8988T (cell line): ENCODE measurements at places on chromosomes 6 and 20.

GRCh38 chr6:127716465-127716864 lies 139.5 kb downstream of the C6orf58 start:
- DNase-seq: no peak

GRCh38 chr6:149922642-149923326 lies at the start of gene RAET1G:
TSS of gene RAET1G (minus strand) at chr6:149923121. CDS start at chr6:149923010, 111 bp downstream.
- peak; percentile 85 for DNase-seq

- peak; percentile 82 for DNase-seq
These were observed 67.3 kb downstream of the MDGA1 start for GRCh38 chr6:37630281-37630799.

- no peak for DNase-seq
These were observed 120.4 kb downstream of the BCAS1 start for GRCh38 chr20:53950031-53950430.

DNA sequence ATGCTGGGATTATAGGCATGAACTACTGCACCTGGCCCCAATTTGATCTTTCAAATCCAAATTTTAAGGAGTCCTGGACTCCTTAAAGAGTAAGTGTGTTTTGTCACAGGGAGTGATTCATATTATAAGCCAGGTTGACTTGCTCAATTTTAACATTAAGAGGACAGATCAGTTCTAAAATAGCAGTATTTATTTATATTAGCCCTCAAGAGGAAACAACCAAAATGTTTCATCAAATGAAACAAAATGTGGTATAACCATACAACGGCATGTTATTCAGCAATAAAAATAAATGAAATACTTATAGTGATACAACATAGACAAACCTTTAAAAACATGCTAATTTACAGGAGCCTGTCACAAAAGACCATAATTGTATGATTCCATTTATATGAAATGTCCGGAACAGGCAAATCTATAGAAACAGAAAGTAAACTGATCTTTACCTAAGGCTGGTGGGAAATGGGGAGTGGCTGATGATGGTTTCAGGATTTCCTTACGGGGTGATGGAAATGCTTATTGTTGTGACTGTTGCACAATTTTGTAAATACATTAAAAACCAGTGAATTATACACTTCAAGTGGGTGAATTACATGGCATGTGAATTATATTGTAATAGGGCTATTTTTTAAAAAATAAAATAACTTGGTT lies 637.4 kb downstream of the MMUT start:
- no peak for DNase-seq

GRCh38 chr20:11218173-11218680 lies 544.4 kb upstream of the JAG1 start:
- DNase-seq: no peak

DNA sequence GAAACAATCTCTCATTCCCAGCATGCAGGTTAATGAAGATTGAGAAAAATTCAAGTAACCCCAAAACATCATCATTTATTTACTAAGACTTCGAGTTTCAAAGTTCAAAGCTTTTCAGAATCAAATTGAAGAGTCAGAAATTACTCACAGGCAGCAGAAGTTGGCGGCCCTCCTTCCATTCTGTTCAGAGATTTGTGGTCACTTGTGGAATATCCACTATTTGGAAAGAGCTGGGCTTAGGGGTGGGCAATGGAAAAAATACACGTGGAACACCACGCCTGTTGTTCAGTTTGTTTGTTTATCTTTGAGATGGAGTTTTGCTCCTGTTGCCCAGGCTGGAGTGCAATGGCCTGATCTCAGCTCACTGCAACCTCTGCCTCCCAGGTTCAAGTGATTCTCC lies 108.6 kb upstream of the NAA20 start:
- DNase-seq: no peak

DNA sequence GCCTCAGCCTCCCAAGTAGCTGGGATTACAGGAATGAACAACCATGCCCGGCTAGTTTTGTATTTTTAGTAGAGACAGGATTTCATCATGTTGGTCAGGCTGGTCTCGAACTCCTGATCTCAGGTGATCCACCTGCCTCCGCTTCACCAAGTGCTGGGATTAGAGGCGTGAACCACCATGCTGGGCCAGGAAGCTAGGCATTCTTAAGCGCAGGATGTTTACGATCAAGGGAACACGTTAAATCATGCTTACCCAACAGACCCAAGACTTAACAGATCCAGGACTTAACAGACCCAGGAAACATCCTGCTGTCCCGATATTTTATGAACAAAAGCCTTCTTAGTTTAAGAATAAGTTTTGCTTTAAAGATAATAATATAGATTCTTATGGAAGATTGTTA lies 9.1 kb downstream of the PTGIS start:
- no peak for DNase-seq

DNA sequence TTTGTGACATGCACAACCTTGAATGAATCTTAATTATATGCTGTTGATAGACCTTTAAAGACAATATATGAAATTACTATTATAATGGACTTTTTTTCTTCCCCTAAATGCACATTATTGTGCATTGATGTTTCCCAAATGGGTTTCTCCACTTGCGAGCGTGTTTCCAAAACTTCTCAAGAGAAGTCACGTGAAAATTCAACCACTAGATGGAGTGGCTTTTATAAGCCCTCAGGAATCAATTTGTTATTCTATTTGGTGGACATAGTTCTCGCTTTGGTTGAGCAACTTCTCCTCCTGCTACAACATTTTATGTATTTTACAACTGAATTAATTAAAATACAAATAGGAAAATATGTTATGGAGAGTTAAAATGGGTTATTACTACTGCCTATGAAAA lies 9.0 kb downstream of the CNR1 start:
- no peak for DNase-seq

- DNase-seq: no peak
These were observed 123.2 kb downstream of the TINAG start for GRCh38 chr6:54431466-54431865.

DNA sequence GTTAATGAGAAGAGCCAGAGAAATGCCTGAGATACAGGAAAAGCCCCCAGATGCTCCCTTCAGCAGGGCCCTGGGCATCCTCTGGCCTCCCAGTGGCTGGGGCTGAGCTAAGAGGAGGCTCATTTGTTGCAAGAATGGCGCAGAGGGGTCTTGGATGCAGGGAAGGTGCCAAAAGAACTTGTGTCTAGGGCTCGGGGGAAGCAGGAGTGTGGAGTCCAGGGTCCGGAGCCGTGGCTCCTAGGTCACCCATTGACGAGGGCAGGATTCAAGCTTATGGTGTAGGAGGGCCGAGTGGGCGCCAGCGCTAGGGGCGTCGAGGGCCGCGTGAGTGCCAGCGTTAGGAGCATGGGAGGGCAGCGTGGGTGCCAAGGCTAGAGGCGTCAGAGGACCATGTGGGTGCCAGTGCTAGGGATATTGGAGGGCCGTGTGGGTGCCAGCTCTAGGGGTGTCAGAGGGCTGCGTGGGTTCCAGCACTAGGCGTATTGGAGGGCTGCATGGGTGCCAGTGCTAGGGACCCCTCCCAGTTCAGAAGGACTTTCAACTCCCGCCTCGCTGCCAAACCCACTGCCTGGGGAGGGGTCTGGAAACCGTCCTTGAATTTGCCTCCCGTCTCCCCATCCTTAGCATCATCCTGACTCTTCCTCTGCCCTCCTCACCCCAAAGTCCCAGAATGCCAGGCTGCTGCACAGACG lies 250.5 kb upstream of the AFDN start:
- no peak for DNase-seq

DNA sequence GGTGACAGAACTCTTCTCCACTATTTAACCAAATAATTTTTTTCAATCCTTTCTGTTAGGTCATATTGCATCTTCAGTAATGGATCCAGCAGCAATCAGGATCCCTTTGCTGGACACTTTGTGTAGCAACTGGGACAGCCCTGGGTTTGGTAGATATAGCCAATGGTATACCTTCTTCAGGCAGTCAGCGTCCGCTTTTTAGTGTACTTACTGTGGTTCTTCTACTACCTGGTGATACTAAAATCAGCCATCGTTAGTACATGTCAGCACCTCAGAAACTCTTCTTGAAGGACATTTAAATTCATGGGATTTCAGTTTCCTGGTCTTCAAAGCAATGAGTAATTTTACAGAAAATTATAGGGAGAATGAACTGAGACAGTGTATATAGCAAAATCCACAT lies 93.5 kb downstream of the ADGRG6 start:
- DNase-seq: no peak

- DNase-seq: no peak
These were observed 705.5 kb upstream of the MAN1A1 start for GRCh38 chr6:120055071-120055470.

DNA sequence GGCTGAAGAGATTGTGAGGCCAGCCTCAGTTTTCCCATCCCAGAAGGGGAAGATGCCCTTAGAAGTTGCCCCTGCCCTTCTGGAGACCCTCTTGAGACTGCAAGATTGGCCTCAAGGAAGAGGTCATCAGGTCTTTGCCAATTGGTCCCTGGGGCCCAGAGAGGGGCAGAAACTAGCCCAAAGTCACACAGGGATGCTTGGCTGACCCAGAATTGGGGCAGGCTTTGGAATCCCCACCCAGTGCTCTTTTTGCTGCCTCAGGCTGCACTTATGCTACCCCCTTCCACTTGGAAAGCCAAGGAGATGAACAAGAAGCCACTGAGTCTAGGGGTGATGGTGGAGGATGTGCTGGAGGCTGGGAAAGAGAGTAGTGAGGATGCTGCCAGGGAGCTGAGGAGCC lies 24.9 kb upstream of the FKBP1A start:
- no peak for DNase-seq

DNA sequence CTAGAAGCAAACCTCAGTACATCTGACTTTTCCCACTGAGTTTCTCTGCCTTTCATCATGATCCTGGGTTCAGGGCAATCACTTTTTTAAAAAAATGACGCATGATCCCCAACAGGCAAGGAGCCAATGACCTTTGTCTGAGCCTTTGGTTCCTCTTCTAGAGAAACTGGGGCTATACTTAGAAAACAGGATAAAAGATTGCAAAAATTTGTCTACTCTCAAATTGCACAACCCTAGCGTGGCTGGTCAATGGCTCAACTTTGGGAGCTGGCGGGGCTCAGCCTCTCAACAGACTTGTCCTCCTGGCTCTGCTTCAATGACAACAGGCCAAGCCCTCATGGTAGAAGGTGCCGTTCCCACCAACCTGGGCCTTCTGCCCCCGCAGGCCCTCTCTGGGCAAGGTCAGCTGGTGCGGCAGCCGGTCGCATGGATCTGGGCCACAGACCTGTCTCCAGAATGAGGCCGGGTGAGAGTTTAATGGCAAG lies 48.7 kb downstream of the PDYN start:
- no peak for DNase-seq

GRCh38 chr6:126312013-126312665 lies 27.8 kb upstream of the CENPW start:
- peak; percentile 7 for DNase-seq

DNA sequence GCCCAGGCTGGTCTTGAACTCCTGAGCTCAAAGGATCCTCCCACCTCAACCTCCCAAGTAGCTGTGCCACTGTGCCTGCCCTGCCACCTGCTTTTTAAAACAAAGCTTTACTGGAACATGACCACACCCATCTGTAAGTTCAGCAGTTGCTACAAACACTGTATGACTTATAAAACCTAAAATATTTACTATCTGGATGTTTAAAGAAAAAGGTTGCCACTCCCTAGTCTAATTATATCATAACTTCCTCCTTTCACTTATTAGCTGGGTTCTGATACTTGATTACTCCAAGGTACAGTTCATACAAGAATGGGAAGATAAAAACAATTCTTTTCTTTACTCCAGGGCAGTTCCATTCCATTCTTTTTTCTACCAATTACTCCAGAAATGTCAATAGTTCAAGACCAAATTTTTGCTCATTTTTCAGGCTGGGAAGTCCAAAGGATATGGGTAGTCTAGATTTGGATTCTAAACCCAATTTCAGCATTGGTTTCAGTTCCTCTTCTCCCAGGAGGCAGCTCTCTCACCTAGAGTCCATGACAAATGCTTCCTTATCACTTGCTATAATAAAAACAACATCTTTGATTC lies 63.1 kb downstream of the SEC63 start:
- no peak for DNase-seq

DNA sequence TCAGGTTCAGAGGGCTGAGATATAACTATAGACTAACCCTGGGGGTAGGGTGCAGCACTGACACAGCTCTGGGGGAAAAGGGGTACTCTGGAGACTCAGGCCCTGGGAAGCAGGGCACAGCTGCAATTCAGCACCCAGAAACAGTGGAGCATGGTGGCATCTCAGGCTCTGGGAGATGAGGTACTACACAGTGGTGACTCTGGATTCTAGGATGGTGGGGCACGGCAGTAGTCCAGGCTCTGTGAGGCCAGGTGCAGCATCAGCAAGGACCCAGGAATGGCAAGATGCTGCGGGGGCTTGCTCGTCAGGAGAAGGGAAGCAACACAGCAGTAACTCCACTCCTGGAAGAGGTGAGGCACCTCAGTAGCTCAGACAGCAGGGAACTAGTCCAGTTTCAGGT lies 271.5 kb upstream of the MOCS1 start:
- DNase-seq: no peak

GRCh38 chr20:1872459-1873097 lies 22.6 kb upstream of the SIRPA start:
- DNase-seq: no peak

GRCh38 chr20:17648791-17649730 lies 33.0 kb downstream of the RRBP1 start:
- peak; percentile 78 for DNase-seq

DNA sequence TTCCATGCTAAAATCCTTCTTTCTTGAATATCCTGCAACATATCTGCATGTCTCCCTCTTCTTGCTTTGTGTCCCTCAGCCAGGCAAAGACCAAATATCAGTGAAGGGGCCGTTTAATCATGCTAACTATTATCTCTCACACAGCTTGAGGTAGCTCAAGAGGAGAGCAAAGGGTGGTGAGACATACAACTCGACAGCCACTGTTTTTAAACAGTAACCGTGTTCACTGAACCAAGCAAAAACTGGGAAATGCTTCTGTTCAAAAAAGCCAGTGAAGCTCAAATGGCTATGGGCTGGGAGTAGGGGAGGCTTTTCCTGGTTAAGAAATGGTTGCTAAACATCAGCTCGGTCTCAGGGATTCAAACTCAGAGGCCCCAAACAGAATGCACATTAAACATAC lies 83.4 kb downstream of the MAP7 start:
- DNase-seq: no peak

DNA sequence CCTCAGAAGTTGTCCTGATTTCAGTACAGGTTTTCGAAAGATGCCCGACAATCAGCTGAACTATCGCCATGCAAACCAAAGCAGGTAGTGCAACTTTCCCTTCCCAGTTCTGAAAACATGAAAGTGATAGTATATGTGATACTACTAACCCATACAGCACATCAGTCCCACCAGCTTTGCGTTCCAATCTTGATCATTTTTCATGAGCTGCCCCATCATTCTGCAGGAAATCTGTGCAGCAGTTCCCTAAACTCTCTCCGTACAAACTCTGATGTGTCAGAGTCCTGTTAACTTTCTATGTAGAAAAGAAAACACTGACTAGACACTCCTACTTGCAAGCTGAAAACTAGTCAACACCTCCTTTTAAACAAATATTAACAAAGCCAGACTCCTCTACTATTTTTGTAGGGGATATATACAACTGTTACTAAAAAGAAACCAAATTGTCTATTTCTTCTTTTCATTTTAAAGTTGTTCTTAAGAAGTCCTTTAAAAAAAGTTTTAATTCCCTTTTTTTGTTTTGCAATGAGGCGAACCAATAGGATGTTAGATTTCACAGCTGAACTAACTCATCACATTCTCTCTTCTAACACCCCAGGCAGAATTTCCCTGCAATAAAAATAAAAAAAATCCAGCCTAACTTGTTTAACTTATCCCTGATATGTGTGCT lies 99.6 kb upstream of the DST start:
- no peak for DNase-seq
